Fibroblast of lung (primary cell): ENCODE measurements at places on chromosomes 4 and X. TPM values are rescaled to one million over a fixed set of nuclear protein-coding genes. Genes with fewer than 3 reads are reported as not detected.

- H3K27me3 ChIP-seq: no peaks in the 10 kb centered on the region
- H3K4me1 ChIP-seq: no peaks in the 10 kb centered on the region
- H3K4me3 ChIP-seq: no peak overlapping the region
- H3K27ac ChIP-seq: no peak overlapping the region
- no peaks in the 10 kb centered on the region for H3K36me3 ChIP-seq
- no peak for DNase-seq
Measured at GRCh38 chrX:39163581-39164126, 362.4 kb downstream of the MID1IP1 start.

GRCh38 chr4:178612733-178613132 lies 1170.5 kb upstream of the AGA start:
- H3K36me3 ChIP-seq: no peaks in the 10 kb centered on the region
- H3K4me1 ChIP-seq: no peaks in the 10 kb centered on the region
- no peaks in the 10 kb centered on the region for H3K27me3 ChIP-seq
- no peak for DNase-seq

CXCL10 gene
- total RNA-seq: under 0.01 and 0.33 TPM in 2 replicates

BGN gene
- total RNA-seq: 10.1 and 18.7 TPM in 2 replicates

TSPAN7 gene
- total RNA-seq: not detected in 2 replicates

BEND4 gene
- under 0.01 TPM in 1 of 2 replicates, not detected in the other for total RNA-seq

GYPA gene
- not detected in 2 replicates for total RNA-seq
